Upper lobe of left lung (tissue), 6 donors: ENCODE measurements at places on chromosomes 11 and 22. TPM values are rescaled to one million over a fixed set of nuclear protein-coding genes. Genes with fewer than 3 reads are reported as not detected.

CRYBA4 gene
- total RNA-seq, result not detected

LAYN gene
- 46.6 TPM for total RNA-seq

GRCh38 chr22:30286813-30287647 lies 2.3 kb downstream of the CASTOR1 start:
- peak; percentile 95 for DNase-seq
- no peaks in the 10 kb centered on the region for H3K27me3 ChIP-seq
- no peak overlapping the region for H3K4me3 ChIP-seq
- peaks cover 40% of the 10 kb centered on the region for H3K4me1 ChIP-seq

DNA sequence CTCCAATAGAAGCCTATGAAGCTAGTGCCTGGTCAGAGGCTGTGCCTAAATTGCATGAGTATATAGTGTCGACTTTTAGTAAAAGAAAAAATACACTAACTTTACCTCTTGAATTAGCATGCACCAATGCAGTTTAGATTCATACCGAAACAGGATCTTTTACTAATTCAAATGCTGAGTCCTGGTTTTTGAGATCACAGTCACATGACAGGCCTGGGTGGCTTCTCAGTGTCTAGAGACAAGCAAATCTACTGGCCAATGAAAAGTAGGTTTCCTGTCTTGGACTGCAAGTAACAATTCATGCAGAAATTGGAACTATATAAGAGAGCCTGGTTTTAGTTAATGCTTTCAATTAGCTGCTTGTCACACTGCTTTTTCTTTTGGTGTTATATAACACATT lies 7.2 kb downstream of the ARHGEF12 start:
- H3K27me3 ChIP-seq, result no peaks in the 10 kb centered on the region
- peaks cover 61% of the 10 kb centered on the region for H3K4me1 ChIP-seq
- H3K27ac ChIP-seq, result no peak overlapping the region
- H3K4me3 ChIP-seq, result no peak overlapping the region

DNA sequence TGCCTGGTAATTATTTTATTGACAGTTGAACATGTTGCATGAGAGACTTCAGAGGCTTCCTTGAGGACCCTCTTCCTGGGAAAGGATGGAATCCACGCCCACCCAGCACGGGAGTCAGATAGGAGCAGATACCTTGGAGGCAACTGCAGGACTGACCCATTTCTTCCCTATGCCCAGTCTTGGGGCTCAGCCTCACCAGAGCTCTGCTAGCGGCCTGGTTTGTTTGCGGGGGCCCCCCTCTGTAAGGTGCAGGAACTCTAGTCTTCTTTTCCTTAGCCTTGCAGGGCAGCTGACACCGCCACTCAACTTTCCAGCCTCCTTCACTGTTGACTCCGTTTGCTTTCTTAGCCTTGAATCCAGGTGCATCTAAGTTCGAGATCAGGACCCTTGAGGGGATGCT lies 1032.8 kb downstream of the BRD1 start:
- no peaks in the 10 kb centered on the region for H3K4me1 ChIP-seq
- H3K36me3 ChIP-seq, result no peaks in the 10 kb centered on the region
- no peak overlapping the region for H3K4me3 ChIP-seq
- H3K27me3 ChIP-seq, result no peaks in the 10 kb centered on the region
- H3K27ac ChIP-seq, result no peak overlapping the region

DNA sequence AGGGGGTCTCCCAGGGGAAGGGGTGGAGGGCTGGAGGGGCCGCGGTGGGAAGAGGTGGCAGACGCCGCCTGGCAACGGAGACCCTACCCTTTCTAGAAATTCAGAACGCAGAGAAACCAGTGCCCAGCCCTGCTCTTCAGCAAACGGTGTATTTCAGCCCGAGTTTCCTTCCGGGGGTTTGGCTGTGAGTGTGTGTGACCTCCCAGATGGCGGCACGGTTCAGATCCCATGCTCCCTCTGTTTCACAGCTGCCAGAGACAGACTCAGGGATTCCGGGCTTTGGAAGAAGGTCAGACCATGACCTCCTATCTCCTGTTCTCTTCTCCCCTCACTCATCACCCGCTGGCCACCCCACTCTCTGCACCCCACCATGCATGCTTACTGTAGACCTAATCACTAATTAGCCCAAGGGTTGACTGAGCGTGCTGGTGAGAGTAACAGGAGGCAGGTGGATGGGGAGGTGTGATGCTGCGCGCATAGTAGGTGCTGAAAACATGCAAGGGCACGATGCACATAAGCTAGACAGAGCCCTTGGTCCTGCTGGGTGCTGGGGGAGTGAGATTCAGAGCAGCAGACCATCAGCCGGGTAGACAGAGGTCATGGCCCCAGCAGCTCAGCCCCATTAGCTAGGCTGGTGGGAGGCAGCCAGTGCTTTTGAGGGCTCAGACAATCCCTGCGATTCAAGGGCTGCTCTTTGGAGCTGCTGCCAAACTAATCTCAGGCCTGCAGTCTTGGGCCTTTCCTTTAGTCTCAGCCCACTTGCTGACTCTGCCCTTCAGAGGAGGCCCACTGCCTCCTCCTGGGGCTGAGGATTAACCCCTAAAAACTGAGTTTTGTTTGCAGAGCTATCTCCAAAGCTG lies 256.5 kb upstream of the CADM1 start:
- peak overlapping the region; percentile 41 for H3K27ac ChIP-seq
- H3K4me3 ChIP-seq, result peak overlapping the region; percentile 72
- no peaks in the 10 kb centered on the region for H3K27me3 ChIP-seq
- H3K36me3 ChIP-seq, result no peaks in the 10 kb centered on the region
- no peaks in the 10 kb centered on the region for H3K4me1 ChIP-seq

GRCh38 chr22:29765905-29766631 lies 739 bp downstream of the ZMAT5 start:
- H3K4me3 ChIP-seq, result peak overlapping the region; percentile 92
- peaks cover 22% of the 10 kb centered on the region for H3K4me1 ChIP-seq
- DNase-seq, result no peak
- peak overlapping the region; percentile 93 for H3K27ac ChIP-seq
- peaks cover 16% of the 10 kb centered on the region for H3K36me3 ChIP-seq

- H3K36me3 ChIP-seq, result peaks cover 18% of the 10 kb centered on the region
- no peak overlapping the region for H3K27ac ChIP-seq
- H3K27me3 ChIP-seq, result no peaks in the 10 kb centered on the region
- peaks cover 32% of the 10 kb centered on the region for H3K4me1 ChIP-seq
- no peak overlapping the region for H3K4me3 ChIP-seq
These were observed 13.2 kb upstream of the PHLDA2 start for GRCh38 chr11:2942447-2942846.

GRCh38 chr11:104033134-104033533 lies 3.3 kb upstream of the DDI1 start:
- no peaks in the 10 kb centered on the region for H3K36me3 ChIP-seq
- H3K4me3 ChIP-seq, result no peak overlapping the region
- no peaks in the 10 kb centered on the region for H3K4me1 ChIP-seq
- no peak for DNase-seq
- H3K27ac ChIP-seq, result no peak overlapping the region

DNA sequence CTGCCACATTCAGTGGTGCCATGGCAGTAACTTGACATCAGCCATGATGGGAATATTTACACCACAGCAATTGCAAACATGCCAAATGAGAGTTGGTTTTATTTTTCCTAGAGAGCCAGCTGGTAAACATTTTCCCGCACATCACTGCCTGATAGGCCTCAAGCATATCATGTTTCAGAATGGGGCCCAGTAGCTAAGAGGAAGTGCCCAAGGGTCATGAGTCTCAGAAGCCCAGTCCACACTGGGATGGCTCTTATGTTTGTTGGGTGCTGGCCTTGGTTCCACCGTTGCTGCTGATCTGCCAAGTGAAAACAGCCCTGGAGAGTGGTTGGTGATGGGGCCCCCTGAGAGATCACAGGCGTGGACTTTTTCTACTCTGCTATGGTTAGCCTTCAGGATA lies 64.3 kb upstream of the NAV2 start:
- H3K36me3 ChIP-seq, result no peaks in the 10 kb centered on the region
- no peak for DNase-seq
- H3K27ac ChIP-seq, result no peak overlapping the region
- H3K4me1 ChIP-seq, result no peaks in the 10 kb centered on the region
- H3K27me3 ChIP-seq, result no peaks in the 10 kb centered on the region

DNA sequence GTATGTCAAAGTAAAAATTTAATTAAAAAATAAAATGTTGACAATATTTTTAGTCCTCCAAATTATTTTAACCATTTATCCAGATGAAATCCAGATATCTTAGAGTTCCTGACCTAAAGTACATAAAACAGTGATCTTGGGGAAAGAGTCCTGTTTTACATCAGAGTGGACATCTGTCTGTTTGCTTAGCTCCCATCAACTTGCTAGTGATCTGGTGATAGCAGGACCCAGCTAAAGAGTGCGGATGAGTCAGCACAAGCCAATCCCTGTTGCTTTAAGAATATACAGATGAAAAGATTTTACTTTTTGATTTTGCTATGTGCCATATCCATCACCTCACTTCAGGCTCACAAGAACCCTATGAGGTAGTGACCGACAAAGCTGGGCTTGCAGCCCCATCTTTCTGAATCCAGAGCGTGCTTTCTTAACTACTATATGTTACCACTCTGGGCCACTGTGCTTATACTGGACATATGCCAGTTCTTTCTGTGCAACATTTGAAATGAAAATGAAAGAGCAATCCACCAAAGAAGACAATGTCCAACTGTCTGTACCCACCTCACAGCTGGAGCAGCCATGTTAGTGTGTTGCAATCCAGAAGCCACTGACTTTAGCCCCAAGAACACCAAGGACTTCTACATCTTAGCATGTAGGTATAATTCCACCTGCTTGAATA lies 167.6 kb upstream of the SESN3 start:
- no peak overlapping the region for H3K4me3 ChIP-seq
- H3K27me3 ChIP-seq, result no peaks in the 10 kb centered on the region
- no peak for DNase-seq

DNA sequence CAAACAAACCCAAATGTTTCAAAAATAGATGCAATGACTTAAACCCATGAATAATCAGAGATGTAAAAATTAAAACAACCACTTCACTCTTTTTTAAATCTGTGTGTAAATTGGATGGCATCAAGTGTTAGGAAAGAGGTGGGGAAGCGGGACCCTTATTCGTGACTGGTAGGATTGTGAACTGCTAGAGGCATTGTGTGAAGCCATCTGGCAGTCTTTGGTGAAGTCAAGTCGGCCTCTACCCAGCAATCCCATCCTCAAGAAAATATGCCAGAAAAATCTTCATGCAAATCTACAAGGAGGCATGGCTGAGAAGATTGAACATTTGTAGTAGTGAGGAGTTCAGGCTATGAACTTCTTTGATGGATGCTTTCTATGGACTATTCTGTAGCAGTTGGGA lies 114.6 kb upstream of the C11orf87 start:
- no peaks in the 10 kb centered on the region for H3K27me3 ChIP-seq
- no peaks in the 10 kb centered on the region for H3K36me3 ChIP-seq
- H3K4me1 ChIP-seq, result no peaks in the 10 kb centered on the region
- DNase-seq, result no peak

GRCh38 chr11:66492161-66492865 lies 12.1 kb downstream of the DPP3 start:
- no peak for DNase-seq
- peaks cover 6% of the 10 kb centered on the region for H3K36me3 ChIP-seq
- no peaks in the 10 kb centered on the region for H3K27me3 ChIP-seq
- H3K27ac ChIP-seq, result no peak overlapping the region
- H3K4me3 ChIP-seq, result no peak overlapping the region
